ENCODE measurements at places on chromosomes 4 and X. TPM values are rescaled to one million over a fixed set of nuclear protein-coding genes. Genes with fewer than 3 reads are reported as not detected.

UGT2B17 gene
- total RNA-seq = 0.14 TPM

CRLF2 gene
- not detected for total RNA-seq

ZMAT1 gene
- total RNA-seq = 3.7 TPM

PABPC1L2B gene
- 1.7 TPM for total RNA-seq

BMP3 gene
- total RNA-seq = 0.55 TPM

IGFBP7 gene
- 1.0 TPM for total RNA-seq

CD40LG gene
- 0.11 TPM for total RNA-seq

ARX gene
- not detected for total RNA-seq

MTNR1A gene
- total RNA-seq = 0.73 TPM

- no peak overlapping the region for H3K27ac ChIP-seq
- H3K27me3 ChIP-seq = no peaks in the 10 kb centered on the region
- 0 out of 2 replicates have a peak, but pooled peaks cover 2% of the 10 kb centered on the region for H3K4me1 ChIP-seq
- DNase-seq = no peak
- no peak overlapping the region for H3K4me3 ChIP-seq
Measured at GRCh38 chr4:105461221-105461620, 12.6 kb downstream of the PPA2 start.

GRCh38 chrX:111743316-111743715 is 62.3 kb downstream of the ALG13 start:
- no peaks in the 10 kb centered on the region for H3K27me3 ChIP-seq
- no peak overlapping the region for H3K27ac ChIP-seq
- H3K4me1 ChIP-seq = no peaks in the 10 kb centered on the region
- no peak for DNase-seq

GRCh38 chr4:112508356-112508755 is 7.6 kb downstream of the NEUROG2 start:
- no peak for DNase-seq
- H3K27me3 ChIP-seq = peaks cover 91% of the 10 kb centered on the region
- peaks cover 32% of the 10 kb centered on the region for H3K4me1 ChIP-seq
- H3K36me3 ChIP-seq = no peaks in the 10 kb centered on the region

GRCh38 chr4:48954314-48954713 is 31.8 kb upstream of the CWH43 start:
- peak overlapping the region; percentile 12 for H3K4me3 ChIP-seq
- peaks cover 2% of the 10 kb centered on the region for H3K27me3 ChIP-seq
- DNase-seq = no peak
- H3K4me1 ChIP-seq = peaks cover 29% of the 10 kb centered on the region
- H3K27ac ChIP-seq = peak overlapping the region; percentile 95
- 0 out of 2 replicates have a peak, but pooled peaks cover 3% of the 10 kb centered on the region for H3K36me3 ChIP-seq

- DNase-seq = no peak
- H3K4me3 ChIP-seq = no peak overlapping the region
- no peaks in the 10 kb centered on the region for H3K27me3 ChIP-seq
- H3K36me3 ChIP-seq = no peaks in the 10 kb centered on the region
- H3K4me1 ChIP-seq = no peaks in the 10 kb centered on the region
- no peak overlapping the region for H3K27ac ChIP-seq
Measured at GRCh38 chrX:72624194-72624593, 51.6 kb upstream of the HDAC8 start.

GRCh38 chrX:153306527-153307115 is 14.9 kb downstream of the PNMA6F start:
- no peaks in the 10 kb centered on the region for H3K36me3 ChIP-seq
- H3K27ac ChIP-seq = no peak overlapping the region
- H3K4me1 ChIP-seq = no peaks in the 10 kb centered on the region

GRCh38 chr4:53592686-53593501 is 1.6 kb upstream of the LNX1 start:
- H3K4me1 ChIP-seq = peaks cover 71% of the 10 kb centered on the region
- DNase-seq = peak; percentile 87
- H3K4me3 ChIP-seq = peak overlapping the region; percentile 77
- peak overlapping the region; percentile 100 for H3K27ac ChIP-seq
- no peaks in the 10 kb centered on the region for H3K27me3 ChIP-seq

- peak overlapping the region; percentile 3 for H3K4me3 ChIP-seq
- H3K27me3 ChIP-seq = no peaks in the 10 kb centered on the region
- H3K27ac ChIP-seq = peak overlapping the region; percentile 95
- H3K36me3 ChIP-seq = no peaks in the 10 kb centered on the region
- peak; percentile 14 for DNase-seq
- peaks cover 36% of the 10 kb centered on the region for H3K4me1 ChIP-seq
Measured at GRCh38 chr4:23333946-23334878, 555.6 kb downstream of the PPARGC1A start.

GRCh38 chr4:110876866-110877265 is 254.0 kb upstream of the PITX2 start:
- H3K4me3 ChIP-seq = peak overlapping the region; percentile 86
- peaks cover 7% of the 10 kb centered on the region for H3K27me3 ChIP-seq
- H3K36me3 ChIP-seq = peaks cover 6% of the 10 kb centered on the region
- DNase-seq = no peak
- peak overlapping the region; percentile 57 for H3K27ac ChIP-seq
- H3K4me1 ChIP-seq = peaks cover 34% of the 10 kb centered on the region

DNA sequence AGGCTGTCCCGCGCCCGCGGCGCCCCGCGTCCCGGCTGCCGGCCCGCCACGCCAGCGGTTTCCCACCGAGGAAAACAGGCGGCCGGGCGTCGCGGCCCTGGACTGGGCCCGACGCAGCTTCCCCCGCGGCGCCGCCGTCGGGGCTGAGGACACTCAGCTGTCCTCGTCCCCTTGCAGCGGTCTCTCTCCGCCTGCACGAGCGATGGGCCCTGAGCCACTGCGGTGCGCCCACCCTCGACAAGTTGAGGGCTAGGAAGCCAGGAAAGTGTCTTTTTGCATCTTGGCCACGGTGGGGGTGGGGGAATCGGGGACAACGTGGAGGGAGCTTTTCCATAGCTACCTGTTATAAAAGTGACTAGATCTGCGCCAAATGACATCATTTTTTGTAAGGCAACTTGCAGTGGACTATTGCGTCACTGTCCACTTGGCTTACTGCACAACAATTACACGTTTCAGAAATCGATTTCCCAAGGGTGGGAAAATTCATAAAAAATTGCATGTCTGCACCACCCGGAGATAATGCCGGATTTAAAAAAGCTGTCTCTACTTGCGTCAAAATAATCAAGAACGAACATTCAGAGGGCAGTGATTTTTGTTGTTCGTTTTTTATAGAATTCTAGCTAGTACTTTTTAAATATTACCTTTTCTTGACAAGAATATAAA is 1.1 kb downstream of the KLHL15 start:
- H3K27me3 ChIP-seq = peaks cover 36% of the 10 kb centered on the region
- peaks cover 9% of the 10 kb centered on the region for H3K36me3 ChIP-seq
- peak overlapping the region; percentile 85 for H3K27ac ChIP-seq

GRCh38 chr4:84753321-84753972 is 170.5 kb downstream of the CDS1 start:
- no peak overlapping the region for H3K27ac ChIP-seq
- no peak overlapping the region for H3K4me3 ChIP-seq
- H3K27me3 ChIP-seq = no peaks in the 10 kb centered on the region
- peaks cover 16% of the 10 kb centered on the region for H3K36me3 ChIP-seq

- H3K27me3 ChIP-seq = no peaks in the 10 kb centered on the region
- peaks cover 37% of the 10 kb centered on the region for H3K4me1 ChIP-seq
- no peak overlapping the region for H3K27ac ChIP-seq
- no peaks in the 10 kb centered on the region for H3K36me3 ChIP-seq
- DNase-seq = no peak
Measured at GRCh38 chrX:149803458-149804062, 21.8 kb downstream of the MAGEA9 start.

- H3K4me3 ChIP-seq = peak overlapping the region; percentile 94
- H3K36me3 ChIP-seq = no peaks in the 10 kb centered on the region
- H3K27ac ChIP-seq = no peak overlapping the region
- H3K27me3 ChIP-seq = peaks cover 56% of the 10 kb centered on the region
- DNase-seq = peak; percentile 57
- H3K4me1 ChIP-seq = peaks cover 28% of the 10 kb centered on the region
Measured at GRCh38 chr4:127783026-127783769, 1.1 kb downstream of the HSPA4L start.

DNA sequence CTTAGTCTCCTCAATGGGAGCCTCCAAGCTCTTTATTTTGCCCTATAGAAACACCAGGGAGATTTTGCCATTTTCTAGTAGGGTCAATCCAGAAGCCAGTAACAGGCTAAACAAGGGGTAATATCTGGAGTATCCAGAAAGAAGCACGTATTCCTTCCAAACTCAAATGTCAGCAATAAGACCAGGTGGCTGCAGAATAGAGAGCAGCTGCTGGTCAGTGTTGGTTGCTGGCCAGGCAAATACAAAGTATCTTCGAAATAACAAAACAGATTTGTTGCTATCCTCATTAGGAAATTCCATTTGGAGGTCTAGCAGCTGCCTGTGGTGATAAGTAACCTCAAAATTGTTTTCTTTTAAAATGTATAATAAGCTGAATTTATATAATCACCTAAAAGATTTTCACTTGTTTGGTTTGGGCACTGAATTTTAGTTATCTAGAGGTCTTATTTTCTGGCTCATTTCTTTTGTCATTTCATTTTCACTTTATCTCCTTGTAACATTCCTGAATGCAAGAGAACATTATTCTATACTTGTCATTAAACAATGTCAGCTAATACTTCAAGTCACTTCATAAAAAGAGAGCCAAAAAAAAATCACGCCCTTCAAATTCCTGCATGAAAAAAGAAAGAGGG is 320.6 kb downstream of the DTHD1 start:
- H3K4me1 ChIP-seq = peaks cover 11% of the 10 kb centered on the region
- H3K4me3 ChIP-seq = no peak overlapping the region
- peaks cover 3% of the 10 kb centered on the region for H3K36me3 ChIP-seq
- no peak for DNase-seq
- no peak overlapping the region for H3K27ac ChIP-seq

DNA sequence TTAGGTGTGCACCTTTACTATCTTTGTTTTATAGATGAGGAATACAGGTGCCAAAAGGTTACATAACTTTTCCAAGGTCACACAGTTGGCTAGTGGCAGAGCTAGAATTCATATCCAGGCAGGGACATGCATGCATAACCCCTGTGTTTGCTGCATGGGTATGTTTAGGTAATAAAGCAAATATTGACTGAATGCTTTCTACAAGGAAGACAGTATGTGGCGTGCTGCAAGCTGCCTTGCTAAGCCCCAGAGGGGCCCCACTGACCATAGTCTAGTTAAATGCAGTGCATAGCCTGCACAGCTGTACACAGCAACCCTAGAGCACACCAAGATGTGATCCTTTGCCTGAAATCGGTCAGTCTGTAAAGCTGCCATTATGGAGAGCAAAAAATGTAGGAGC is 320.5 kb upstream of the IGFBP7 start:
- no peak overlapping the region for H3K4me3 ChIP-seq
- H3K36me3 ChIP-seq = no peaks in the 10 kb centered on the region
- H3K4me1 ChIP-seq = peaks cover 4% of the 10 kb centered on the region
- H3K27ac ChIP-seq = no peak overlapping the region
- no peaks in the 10 kb centered on the region for H3K27me3 ChIP-seq
- no peak for DNase-seq

DNA sequence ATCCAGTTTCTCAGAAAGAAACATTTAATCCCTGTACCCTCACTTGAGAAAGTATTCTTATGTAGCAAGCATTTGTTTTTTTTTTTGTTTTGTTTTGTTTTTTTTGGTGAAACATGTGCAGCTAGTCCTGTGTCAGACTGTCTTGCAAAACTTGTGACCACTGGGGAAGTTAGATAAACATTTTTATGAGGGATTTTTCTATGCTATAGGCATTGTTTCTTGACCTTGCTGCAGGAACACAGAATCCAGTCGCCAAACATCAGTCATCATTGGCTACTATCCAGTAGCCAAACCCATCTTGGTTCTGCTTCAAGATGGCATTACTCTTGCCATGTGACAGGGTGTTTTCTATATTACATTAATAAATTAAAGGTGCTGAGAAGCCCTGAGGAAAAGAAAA is 7.7 kb upstream of the MAPK10 start:
- DNase-seq = no peak
- peaks cover 11% of the 10 kb centered on the region for H3K4me1 ChIP-seq
- H3K4me3 ChIP-seq = no peak overlapping the region
- no peaks in the 10 kb centered on the region for H3K27me3 ChIP-seq
- H3K27ac ChIP-seq = no peak overlapping the region

Measured in WTC11 (cell line).